ENCODE measurements at places on chromosomes 1 and 21.

GRCh38 chr1:92587445-92587844 lies 100.7 kb upstream of the GFI1 start:
- DNase-seq, result peak; percentile 74

- DNase-seq, result no peak
These were observed 67.7 kb upstream of the RAB4A start for GRCh38 chr1:229203030-229203751.

GRCh38 chr1:77888781-77889642 lies 588 bp downstream of the NEXN start:
- DNase-seq, result peak; percentile 15

GRCh38 chr1:29186252-29186651 lies 4.6 kb upstream of the SRSF4 start:
- DNase-seq, result no peak

DNA sequence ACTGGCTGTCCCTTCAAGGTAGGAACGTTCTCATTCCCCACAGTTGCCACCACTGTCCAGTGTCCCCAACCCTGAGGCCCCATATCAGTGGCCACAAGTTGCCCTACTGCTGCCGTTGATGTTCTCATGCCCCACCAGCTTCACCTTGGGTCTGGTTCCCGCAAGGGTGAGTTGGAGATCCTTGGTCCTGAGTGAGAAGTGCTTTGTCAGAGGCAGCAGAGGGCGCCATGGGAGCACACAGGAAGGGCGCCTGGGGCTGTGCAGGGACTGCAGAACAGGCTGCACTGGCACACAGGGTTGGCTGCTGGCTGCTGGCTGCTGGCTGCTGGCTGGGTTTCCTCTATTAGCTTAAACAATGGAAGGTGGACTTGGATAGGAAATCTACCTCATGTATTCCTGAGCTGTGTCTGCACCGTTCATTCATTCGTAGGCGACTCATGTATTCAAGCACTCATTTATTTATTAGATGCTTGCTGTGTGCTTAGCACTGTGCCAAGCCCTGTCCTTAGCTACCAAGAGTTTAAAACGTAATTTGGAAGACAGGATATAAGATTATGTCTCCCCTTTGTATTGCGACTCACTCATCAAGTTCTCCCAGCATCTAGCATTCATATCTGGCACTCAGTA lies 2.1 kb upstream of the S100A9 start:
- DNase-seq, result peak; percentile 67

DNA sequence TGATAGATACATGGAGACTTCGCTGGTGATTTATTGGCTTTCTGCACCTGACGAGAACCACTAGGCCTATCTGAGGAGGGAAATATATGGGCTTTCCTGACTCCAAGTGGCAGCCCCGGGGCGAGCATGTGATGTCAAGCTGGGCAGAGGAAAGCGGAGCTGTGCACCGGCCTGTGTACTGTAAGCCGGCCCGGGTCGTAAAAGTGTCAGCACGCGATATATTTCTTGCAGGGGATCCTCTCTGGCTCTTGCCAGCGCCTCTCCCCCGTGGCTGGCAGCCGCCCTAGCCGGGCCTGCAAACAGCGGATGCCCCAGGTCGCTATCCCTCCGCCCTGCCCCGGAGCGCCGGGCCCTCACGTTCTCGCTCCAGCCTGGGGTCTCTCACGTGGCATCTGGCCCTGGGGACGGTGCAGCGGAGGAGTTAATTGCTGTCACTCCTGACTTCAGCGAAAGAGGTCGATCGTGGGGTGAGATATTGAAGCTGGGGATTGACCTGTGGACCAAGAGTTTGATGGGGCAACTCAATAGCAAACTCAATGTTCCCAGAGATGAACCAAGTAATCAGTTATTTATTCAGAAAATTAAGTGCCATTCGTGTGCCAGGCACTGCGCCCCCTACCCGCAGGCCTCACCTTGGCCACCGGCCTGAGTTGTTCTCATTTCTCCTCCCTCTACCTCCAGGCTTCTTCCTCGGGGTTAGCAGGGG lies 41.0 kb upstream of the HAO2 start:
- DNase-seq, result peak; percentile 26

GRCh38 chr1:235313931-235314678 lies 13.9 kb downstream of the ARID4B start:
- DNase-seq, result no peak

DNA sequence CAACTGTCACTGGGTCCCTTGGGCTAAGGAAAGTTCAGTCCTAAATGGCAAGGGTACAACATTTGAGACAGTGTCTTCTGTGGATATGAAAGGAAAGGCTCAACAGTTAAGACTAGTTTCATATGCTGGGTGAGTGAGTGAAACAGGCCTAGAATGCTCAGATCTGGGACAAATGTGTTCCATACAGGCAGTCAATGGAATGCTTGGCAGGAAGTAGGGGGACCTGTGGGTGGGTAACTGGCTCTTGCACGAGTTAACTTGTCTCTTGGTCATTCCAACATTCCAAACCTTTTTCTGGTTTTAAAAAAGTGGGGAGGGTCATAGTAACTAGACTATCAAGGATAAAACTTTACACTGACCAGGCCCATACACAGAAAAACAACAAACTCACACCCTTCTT lies 17.8 kb upstream of the ADAM30 start:
- no peak for DNase-seq

GRCh38 chr1:59063501-59063900 lies 233.4 kb upstream of the FGGY start:
- DNase-seq, result no peak

GRCh38 chr1:181251001-181251712 lies 162.7 kb downstream of the IER5 start:
- DNase-seq, result no peak

DNA sequence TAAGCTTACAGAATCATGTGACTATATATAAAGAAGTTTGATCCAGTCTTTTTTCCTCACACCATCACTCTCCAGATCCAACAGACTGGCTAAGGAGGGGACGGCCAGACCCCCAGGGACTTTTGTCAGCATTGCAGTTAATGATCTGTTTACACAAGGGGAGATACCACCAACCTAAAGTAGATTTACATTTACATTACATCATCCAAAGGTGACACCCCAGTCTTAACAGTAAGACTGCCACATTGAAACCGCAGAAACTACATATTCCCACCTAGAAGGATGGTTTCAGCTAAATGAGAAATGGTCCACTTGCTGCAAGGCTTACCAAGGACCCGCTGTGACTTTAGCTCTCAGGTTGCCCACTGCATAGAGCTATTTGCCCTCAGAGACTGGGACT lies 3.4 kb downstream of the RCAN1 start:
- no peak for DNase-seq

DNA sequence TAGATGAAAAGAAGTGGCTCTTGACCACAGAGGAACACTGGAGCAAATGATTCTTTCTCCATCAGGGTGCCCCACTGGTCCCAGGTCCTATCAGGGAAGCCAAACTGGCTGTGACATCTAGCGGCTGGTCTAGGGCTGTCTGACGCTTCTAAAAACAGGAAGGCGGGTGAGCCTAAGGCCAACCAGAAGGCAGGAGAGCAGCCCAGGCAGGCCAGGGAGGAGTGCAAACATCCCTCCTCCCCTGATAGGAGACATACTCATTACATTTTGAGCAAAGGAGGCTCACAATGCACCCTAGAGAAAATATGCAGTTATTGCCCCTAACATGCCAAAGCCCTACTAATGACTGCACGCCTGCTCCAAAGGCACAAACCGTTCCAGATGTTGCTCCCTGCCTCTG lies 10.4 kb upstream of the FOXE3 start:
- no peak for DNase-seq

DNA sequence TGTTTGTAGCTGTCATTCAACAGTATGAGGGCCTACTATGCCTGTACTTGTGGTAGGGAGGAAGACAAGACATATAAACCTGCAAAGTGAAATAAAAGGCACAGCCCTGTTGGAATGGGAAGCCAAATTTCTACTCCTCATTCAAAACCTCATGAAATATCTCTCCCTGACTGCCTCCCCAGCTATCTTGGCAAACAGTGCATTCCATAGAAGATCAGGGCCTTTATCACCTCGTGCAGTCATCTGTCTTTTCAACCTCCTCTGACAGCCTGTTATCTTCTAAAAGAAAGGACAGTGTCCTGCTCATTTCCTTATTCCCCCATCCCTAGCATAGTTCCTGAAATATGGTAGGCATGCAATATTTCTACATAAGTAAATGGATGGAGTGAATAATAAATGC lies 71.0 kb downstream of the SH3GLB1 start:
- no peak for DNase-seq

DNA sequence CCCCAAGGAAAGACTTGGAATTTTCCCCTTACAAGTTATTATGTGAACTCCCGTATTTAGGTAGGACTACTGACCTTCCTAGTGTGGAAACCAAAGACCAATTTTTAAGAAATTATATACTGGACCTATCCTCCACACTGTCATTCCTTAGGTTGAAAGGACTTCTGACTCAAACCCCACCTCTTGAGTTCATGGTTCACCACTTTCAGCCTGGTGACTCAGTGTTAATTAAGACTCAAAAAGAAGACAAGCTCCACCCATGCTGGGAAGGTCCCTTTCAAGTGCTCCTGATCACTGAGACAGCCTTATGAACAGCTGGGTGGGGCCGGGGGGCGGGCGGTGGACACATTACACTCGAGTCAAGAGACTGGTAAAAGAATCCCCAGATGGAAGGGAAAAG lies 113.2 kb downstream of the LRRC53 start:
- DNase-seq, result peak; percentile 3

DNA sequence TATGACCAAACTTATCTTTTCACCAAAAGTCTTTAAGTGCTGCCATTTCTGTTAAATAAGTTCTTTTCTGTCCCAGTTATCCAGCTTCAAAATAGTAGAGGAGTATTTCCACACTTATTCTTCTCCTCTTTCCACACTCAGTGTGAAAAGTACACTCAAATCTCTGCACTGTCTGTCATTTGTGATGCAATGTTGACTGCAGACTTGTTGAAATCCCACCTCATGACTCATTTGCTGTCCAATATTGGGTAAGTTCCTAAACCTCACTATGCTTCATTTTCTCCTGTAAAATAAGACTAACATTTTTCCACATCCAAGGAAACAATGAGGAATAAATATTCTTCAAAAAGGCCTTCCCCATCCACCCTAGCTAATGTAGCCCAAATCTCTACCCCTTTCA lies 17.5 kb downstream of the LRRIQ3 start:
- DNase-seq, result no peak

GRCh38 chr1:49527606-49528305 lies 496.0 kb downstream of the AGBL4 start:
- DNase-seq, result no peak

GRCh38 chr21:41280115-41280919 lies 36.3 kb upstream of the FAM3B start:
- no peak for DNase-seq

GRCh38 chr1:58687516-58687915 lies 12.3 kb downstream of the MYSM1 start:
- no peak for DNase-seq

DNA sequence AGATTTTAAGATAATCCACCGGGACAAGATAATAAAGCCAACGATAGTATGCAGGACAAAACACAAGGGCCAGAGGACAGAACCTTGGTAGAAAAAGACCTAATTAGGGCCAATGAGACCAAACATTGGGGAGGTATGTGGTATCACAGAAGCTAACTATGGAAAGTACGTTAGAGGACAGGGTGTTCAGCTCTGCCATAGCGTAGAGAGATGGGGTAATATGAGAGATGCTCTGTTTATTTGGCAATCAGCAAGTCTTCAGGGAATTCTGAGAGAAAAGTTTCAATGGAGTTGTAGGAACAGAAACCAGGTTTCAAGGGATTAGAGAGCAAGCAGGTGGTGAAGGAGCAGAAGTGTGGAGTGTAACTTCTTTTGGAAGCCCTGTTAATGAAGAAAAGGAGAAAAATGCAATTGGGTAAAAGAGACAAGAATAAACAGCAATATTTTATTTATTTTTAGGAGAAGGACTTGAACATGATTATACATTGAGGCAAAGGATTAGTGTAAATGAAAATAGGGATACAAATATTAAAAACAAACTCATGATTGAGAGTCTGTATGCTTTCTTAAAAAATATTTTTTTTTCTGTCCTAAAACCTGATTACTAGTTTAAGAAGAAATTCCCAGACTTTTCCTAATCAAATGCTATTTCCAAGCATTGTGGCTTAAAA lies 24.0 kb downstream of the EEIG2 start:
- no peak for DNase-seq

- DNase-seq, result no peak
These were observed 28.7 kb upstream of the CDC14A start for GRCh38 chr1:100323419-100324106.

DNA sequence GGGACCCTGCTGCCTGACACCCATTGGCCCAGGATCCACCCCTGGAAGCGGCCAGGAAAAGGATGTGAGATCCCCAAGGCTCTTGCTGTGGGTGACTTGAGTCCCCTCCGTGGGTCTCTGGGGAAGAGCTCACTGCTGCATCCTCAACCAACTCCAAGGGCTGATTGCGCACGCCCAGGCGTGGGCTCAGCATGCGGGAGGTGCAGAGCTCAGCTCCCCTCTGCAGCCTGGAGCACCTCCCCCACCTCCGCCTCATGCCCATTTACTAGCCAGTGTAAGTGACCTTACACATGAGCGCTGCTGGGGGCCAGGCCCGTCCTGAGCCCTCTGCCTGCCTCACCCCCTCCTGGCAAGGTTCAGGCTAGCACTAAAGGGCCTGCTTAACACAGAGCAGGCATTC lies 138.4 kb upstream of the VAMP3 start:
- DNase-seq, result no peak

- no peak for DNase-seq
These were observed 170.6 kb upstream of the C21orf91 start for GRCh38 chr21:17989780-17990179.

DNA sequence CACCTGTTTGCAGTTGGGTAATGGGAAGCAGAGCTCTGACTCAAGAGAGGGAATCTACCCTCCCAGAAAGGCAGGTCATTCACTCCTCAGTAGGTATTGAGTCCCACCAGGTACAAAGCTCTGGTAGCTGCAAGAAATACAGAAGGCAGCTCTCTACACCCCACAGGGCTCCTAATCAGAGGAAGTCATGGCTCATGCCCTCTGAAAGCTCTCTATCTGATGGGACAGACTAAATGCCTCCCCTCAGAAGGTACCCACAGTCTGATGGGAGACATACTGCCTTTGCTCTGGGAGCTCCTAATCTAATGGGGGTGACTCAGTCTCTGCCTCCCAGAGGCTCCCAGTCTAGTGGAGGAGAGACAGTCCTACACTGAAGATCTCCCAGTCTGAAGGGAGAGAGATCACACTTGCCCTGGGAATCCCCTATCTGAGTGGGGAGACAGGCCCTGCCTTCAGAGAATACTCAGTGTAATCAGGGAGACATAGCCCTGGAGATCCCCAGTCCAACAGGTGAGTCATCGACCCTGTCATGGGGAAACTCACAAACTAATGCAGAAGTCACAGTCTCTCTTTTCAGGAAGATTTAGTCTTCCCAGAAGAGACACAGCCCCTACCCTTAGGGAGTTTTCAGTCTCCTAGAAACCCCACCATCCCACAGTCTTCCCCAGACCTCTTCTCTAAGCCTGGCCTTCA lies 23.7 kb downstream of the CAMK1G start:
- DNase-seq, result peak; percentile 52

DNA sequence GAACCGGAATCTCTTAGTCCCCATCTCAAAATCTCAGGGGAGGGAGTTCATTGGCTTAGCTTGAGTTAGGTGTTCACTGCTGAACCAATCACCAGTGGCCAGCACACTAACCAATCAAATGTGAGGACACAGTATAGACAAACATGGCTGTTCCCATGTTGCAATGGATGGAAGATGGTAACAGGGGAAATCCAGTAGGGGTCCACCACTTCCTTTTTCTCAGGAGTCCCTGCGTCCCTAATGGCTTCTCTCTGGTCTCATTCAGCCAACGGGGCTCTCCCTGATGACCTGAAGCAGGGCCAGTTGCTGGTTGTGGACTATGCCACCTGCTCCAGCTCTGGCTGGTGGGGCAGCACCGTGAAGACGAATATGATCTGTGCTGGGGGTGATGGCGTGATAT lies 9.7 kb downstream of the CELA2B start:
- no peak for DNase-seq

- DNase-seq, result no peak
These were observed 314.8 kb upstream of the CXADR start for GRCh38 chr21:17197996-17198395.

Measured in activated CD4-positive, alpha-beta T cell treated with anti-CD3 and anti-CD28 coated beads, Interleukin-2, Interleukin-6, amounts not matched to agents 100 ng/mL and 50 ng/mL, durations not matched to agents 16 hours and 8 hours (primary cell).